Cerebellar nuclear complex (tissue), 1 donor: ENCODE measurements at places on chromosomes 1 and 21.
A peak's percentile ranks its signal among the peaks of the same experiment; 100 is the strongest.

GRCh38 chr1:237390823-237391222, 348.8 kb downstream of the RYR2 start:
- DNase-seq = no peak

- no peak for DNase-seq
Measured at GRCh38 chr1:40039245-40039756, 1.2 kb upstream of the CAP1 start.

DNA sequence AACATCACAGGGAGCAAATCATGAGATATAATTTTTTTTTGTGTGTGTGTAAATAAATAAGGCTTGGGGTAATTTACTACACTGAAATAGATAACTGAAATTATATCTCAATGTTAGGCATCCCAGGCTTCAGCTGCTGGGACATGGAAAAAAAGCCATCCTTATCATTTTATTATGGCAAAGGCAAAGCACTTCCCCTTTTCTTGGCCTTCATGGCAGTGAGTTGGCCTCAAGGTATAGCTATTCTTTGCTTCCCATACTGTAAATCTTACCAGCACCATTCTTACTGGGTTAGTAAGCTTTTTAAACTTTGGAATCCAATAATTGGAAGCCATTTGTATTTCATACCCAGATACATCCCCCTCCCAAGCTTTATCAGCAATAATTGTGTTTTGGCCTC, 29.0 kb downstream of the RBM11 start:
- no peak for DNase-seq

DNA sequence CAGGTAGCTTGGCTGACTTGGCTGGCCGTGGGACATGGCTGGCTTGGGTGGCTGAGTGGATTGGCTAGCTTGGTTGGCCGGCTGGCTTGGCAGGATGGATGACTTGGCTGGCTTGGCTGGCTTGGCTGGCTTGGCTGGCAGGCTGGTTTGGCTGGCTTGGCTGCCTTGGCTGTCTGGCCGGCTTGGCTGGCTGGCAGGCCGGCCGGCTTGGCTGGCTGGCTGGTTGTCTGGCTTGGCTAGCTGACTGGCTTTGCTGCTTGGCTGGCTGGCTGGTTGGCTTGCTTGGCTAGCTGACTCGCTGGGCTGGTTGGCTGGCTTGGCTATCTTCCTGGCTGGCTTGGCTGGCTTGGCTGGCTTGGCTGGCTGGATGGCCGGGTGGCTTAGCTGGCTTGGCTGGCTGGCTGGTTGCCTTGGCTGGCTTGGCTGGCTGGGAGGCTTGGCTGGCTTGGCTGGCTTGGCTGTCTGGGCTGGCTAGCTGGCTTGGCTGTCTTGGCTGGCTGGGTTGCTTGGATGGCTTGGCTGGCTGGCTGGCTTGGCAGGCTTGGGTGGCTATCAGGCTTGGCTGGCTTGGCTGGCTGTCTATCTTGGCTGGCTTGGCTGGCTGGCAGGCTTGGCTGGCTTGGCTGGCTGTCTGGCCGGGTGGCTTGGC, 129.7 kb upstream of the FAM72C start:
- DNase-seq = no peak

DNA sequence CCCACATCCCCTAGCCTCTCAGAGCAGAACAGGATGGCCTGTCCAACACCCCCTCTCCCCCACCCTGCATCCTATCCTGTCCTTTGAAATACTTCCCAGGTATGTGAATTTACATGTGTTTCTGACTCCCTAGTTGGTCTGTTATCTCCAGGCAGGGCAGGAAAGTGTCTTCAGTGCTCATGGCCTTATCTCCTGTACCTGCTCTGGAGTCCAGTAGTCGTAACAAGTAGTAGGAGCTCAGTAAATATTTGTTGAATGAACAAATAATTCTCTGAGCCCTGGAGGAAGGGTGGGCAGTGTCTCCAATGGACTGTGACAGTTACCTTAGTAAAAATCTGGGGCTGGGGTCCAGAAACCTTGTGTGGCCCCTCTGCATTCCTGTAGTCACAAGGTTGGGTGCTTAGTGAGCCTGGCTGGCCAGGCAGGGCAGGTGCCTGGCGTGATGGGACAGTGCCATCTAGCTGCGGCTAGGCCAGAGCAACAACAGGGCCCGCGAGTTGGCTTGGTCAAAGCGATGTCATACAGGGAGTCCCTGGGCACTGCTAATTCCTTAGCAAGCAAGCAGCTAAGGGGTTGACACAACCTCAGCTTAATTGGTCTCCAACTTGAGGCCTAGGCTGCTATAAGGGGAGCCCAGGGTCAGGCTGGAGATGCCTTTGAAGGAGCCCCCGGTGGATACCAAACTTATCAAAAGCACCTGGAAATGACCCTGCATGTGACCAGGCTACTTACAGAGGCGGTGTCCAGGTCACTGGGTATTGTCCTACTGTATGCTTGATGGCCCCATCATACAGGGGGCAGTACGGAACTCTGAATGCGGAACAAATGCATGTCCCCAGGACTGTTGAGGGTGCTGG, 89.0 kb upstream of the PPM1J start:
- peak; percentile 0 for DNase-seq
